GM12878 (cell line): ENCODE measurements at places on chromosomes 7 and 10. TPM values are rescaled to one million over a fixed set of nuclear protein-coding genes. Genes with fewer than 3 reads are reported as not detected.

GNGT1 gene
- polyA plus RNA-seq: not detected in 2 replicates

ANKIB1 gene
- polyA plus RNA-seq: 7.5 and 9.6 TPM in 2 replicates

TMEM139 gene
- polyA plus RNA-seq: 0.25 TPM in 1 of 2 replicates, not detected in the other

- DNase-seq: no peak
Measured at GRCh38 chr7:45595809-45596664, 21.9 kb downstream of the ADCY1 start.

- no peak for DNase-seq
Measured at GRCh38 chr10:13223241-13223640, 10.9 kb downstream of the UCMA start.

ERVW-1 gene
- not detected in 2 replicates for polyA plus RNA-seq

- DNase-seq: peak; percentile 80
Measured at GRCh38 chr10:35341521-35341920, 5.2 kb downstream of the CCNY start.

- DNase-seq: no peak
Measured at GRCh38 chr7:118087126-118087525, 96.8 kb upstream of the LSM8 start.

DNA sequence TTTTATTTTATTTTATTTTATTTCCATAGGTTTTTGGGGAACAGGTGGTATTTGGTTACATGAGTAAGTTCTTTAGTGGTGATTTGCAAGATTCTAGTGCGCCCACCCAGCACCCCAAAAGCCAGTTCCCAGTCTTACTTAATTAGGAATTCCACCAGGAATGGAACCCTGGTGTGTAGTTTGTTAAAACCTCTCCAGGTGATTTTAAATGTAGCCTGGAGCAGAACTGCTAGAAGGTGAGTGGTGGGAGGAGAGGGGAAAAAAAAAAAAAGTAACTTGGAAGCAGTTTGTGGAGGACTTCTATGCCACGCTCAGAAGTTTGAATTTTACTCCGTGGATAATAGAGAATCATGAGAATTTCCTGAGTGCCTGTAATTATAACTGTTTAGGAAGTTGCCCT lies 5.5 kb upstream of the TEX47 start:
- DNase-seq: no peak

DNA sequence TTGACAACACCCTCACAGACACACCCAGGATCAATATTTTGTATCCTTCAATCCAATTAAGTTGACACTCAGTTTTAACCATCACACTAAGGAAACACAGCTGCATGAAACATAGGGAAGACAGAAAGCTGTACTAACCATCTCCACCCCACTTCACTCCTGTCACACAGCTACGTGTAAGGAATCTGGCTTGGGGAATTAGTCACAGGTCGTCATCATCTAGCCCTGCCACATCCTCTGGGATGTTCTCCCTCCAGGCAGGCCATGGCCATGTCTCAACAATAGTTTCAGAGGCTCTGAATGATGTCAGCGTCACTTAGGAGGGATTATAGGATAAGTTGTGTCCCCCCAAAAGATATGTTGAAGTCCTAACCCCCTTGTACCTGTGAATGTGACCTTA lies 10.8 kb upstream of the SEMA3C start:
- DNase-seq: no peak

DNA sequence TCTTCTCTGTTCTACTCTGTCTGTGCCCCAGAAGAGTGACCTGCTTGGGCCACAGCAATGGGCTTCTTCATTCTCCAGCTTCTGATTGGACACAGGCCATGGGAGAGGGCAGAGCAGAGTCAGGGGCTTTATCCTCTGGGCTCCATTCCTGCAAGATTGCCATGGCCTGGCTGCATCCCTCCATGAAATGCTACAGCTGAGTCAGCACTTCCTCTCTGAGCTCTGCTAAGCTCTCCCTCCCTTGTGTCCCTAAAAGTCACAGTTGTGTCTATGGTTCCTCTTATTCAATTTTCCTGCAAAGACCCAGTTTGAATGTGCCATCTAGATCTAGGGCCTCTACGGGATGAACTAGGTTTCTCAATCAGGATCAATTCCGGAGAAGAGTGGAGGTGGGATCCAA lies 903.8 kb downstream of the TYW1 start:
- no peak for DNase-seq

HOXA3 gene
- polyA plus RNA-seq: not detected in 2 replicates
